ENCODE measurements at places on chromosomes 1 and 21.

DNA sequence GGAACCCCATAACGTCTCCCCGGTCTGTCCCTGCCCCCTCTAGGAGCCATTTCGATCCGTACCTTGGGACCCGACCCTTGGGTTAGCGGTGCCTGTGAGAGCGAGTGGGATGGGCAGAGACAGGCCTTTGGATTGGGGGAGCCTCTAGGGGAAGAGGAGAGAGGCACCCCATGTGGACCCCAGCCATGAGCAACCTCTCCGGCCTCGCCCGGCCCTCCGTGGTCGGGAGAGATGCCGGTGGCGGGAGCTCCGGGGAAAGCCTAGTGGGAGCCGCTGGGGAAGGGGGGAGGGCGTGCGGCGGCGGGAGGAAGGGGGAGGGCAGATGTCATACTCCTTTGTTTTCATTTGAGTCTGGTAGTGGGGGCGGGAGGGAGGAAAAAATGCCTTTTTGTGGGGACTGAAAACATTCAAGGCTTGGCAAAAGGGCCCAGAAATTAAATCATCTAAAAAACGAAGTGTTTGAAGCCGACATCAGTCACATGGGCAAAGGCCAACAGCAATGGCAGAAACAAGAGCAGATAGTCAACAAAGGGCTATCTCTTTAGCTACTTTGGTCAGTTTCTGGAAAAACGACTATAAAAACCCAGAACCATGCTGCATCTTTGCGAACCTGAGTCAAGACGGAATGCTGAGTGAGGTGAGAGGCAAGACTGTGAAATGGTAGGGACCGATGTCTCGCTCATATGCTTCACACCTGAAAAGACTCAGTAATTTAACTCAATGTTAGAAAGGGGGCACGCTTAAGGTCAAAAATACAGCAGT lies 758 bp downstream of the PTBP2 start:
- peak; percentile 26 for DNase-seq

DNA sequence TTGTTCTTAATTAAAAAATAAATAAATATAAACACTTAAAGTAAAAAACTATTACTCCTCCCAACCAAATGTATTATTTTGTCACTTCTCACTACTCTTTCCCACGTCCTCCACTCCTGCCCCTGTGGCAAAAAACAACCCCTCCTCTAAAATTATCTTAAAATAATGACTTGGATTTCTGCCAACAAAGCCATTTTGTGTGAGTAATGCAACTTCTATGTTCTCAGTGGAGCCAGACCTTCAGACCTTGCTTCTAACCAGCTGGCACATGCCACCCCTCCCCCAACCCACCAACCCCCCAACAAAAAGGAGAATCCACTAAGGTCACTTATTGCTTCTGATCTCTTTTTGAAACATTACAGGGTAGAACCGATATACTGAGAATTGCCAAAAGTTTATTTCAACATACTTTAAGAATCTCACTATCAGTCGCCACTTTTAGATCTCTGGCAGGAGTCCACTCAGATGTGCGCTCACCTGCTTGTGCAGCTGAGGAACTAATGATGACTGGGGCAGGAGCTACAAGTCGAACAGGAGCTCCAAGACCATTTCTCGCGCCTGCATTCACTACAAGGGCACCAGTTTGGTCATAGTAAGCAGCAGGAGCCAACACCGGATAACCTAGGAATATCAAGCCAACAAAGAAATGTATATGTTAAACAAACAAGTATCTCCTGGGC lies 58.3 kb upstream of the SDC3 start:
- peak; percentile 45 for DNase-seq

GRCh38 chr21:29155118-29155932 lies 24.9 kb downstream of the MAP3K7CL start:
- no peak for DNase-seq

DNA sequence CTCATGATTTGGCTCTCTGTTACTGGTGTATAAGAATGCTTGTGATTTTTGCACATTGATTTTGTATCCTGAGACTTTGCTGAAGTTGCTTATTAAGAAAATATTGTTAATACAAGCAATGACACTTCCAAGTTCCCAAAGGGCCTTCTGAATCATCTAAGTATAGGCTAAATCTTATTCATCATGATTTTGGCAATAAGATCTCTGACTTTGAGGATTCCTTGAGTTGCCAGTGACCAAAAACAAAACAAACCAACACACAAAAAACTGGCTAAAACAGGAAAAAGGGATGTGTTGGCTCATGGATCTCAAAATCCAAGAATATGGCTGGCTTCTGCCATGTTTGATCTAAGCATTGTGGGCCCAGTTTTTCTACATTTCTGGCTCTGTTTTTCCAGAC lies 163.4 kb downstream of the HHIPL2 start:
- no peak for DNase-seq

- DNase-seq, result no peak
Observed at GRCh38 chr1:213457186-213457585, 406.1 kb downstream of the RPS6KC1 start.

DNA sequence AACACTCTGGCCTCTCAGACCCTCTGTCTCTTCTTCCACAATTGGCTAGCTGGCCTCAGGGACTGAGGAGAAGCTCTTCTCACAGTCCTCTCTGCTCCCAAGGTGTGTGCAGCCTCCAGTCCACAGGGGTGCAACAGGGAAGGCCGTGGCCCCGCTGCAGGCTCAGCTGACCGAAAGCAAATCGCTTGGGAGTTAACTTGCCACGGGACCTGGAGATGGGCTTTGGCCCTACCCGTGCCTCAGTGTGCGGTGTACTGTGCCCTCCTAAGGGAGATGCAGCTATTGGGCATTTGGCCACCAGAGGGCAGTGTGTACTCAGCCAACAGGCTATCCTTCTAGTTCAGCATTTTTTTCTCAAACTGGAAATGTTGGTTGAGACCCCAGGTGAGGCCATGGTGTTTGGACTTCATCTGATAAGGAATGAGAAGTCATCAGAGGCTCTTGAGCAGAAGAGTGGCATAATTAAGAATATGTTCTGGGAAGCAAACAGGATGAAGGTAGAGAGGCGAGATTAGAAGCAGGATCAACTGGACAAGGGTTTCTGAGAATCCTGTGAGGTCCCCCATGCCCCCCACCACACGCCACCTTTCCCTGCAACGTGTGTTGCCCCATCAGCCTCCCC lies 42.5 kb upstream of the TMEM125 start:
- DNase-seq, result peak; percentile 72

DNA sequence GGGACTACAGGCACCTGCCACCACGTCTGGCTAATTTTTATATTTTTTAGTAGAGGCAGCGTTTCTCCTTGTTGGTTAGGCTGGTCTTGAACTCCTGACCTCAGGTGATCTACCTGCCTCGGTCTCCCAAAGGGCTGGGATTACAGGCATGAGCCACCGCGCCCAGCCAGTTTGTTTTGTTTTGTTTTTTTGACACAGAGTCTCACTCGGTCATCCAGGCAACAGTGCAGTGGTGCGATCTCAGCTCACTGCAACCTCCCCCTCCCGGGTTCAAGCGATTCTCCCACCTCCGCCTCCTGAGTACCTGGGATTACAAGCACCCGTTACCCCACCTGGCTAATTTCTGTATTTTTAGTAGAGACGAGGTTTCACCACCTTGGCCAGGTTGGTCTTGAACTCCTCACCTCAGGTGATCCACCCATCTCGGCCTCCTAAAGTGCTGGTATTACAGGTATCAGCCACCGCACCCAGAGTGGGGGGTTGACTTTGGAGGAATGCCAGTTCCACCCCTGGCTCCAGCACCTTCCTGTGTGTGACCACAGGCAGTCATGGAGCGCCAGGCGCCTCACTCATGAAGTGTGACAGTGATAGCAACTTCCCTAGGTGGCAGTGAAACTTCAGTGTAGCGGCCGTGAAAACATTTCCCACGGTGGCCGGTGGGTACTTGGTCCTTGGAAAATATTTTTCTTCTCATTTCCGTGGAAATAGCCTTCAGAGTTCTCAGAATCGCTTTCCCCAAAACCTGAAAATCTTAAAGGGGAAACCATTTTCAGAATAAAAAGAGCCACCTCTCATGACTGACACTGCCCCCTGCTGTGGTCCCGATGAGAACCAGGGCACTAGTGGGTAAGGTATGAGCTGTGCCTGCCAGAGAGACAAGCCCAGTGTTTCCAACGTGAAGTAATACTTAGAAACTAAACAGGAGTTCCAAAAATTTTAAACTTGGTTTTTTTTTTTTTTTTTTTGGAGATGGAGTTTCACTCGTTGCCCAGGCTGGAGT lies 48.6 kb downstream of the WDR4 start:
- DNase-seq, result no peak

- no peak for DNase-seq
Observed at GRCh38 chr1:186880982-186881381, 52.2 kb downstream of the PLA2G4A start.

DNA sequence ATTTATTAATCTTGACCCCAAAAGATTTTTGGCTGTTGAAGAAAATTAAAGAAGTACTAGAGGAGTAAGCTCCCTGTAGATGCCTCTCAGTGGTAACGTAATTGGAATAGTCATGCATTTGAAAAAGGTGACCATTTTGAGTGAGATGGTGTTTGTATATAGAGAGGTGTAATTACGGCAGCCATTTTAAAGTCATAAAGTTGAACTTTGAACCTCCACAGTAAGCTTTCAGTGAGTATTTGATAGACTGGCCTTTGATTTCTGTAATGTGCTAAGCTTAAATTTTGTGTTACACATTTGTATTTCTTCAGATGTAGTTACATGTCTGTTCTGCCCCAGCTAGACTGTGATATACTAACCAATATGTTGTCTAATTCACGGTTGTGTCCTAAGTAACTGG lies 21.5 kb upstream of the TMCO2 start:
- no peak for DNase-seq

DNA sequence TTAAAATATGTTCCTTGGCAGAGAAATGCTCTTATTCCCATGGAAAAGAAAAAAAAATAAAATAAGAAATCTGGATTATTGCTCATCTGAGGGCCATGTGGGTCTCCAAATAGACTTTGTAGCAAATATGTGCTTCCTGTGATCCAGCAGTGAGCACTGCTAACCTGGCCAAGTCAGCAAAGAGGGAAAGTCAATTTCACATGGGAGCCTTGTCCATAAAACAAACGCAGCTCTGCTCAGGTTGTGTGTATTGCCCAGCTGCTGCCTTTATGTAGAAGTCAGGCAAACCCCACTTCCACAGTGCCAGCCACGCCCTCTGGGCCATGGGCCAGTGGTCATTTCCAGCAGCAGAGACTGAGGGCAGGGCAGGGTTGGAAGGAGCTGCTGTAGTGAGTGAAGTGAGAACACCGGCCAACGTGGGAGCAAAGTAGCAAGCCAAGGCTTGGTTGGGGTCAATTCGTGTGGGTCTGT lies 174.3 kb downstream of the LYPLAL1 start:
- no peak for DNase-seq

DNA sequence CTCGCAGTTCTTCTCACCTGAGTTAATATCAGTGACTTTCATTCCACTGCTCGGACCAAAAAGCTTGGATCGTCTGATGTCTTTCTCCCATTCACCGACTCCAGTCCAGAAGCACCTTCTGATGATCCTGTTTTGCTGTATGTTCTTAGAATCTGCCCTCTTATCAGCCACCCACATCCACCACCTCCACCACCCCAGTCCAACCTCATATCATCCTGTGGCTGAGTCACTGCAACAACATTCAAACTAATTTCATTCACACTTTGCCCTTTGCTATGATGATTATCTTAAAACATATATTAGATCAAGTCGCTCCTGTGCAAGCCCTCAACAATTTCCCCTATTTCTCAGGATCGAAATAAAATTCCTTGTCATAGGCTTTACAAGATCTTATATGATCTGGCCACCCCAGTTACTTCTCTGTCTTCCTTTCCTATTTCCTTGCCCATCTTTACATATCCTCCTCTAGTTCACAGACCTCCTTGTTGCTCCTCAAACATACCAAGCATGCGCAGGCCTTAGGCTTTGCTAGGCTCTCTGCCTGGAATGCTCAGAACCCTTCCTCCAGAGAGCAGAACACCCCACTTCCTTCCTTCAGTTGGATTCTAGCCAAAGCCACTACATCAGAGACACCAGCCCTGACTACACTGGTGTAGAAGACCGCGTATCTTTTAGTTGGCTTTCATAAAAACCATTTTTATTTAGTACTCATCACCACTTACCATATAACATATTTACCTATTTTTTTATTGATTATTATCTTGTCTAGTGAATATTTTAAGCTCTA lies 335.7 kb upstream of the GREM2 start:
- no peak for DNase-seq

DNA sequence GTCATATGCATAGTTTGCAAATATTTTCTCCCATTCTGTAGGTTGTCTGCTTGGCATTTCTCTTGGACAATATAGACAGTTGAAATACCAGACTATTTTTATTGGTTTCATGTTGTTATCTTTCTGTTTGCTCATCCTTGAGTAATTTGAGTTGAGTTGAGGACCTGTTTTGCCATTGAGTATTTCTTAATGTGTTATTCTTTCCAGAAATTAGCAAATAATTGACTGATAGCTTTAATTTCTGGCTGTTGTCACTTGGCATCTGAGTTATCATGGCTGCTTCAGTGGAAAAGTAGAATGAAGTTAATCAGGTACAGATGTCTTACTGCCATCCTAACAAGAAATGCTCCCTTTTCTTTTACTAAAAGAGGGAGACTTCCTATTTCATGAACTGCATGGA lies 264.8 kb upstream of the DUSP10 start:
- DNase-seq, result no peak

- no peak for DNase-seq
Observed at GRCh38 chr1:60066001-60066400, 7.6 kb downstream of the C1orf87 start.

- no peak for DNase-seq
Observed at GRCh38 chr1:180208264-180208663, 21.8 kb upstream of the LHX4 start.

DNA sequence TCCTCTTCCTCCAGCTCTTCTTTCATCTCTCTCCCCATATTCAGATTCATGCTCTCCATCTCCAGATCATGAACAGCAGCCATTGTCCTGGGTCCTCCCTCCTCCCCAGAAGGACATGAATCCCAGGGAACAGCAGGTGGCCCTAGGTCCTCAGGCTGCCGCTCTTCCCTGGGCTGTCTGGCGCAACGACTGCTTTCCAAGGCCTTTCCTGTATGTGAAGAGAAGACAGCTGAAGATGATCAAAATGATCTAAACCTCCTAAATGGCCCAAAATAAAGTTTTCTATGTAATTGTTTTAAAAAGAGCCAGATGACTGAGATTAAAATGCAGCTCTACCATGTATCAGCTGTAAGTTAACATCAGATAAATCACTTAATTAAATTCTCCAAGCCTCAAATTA lies 22.5 kb downstream of the RHBDL2 start:
- no peak for DNase-seq

- no peak for DNase-seq
Observed at GRCh38 chr1:183435497-183435896, 17.3 kb upstream of the NMNAT2 start.

GRCh38 chr1:44650159-44650831 lies 24.0 kb downstream of the TMEM53 start:
- no peak for DNase-seq
